Heart left ventricle (tissue), 16 donors: ENCODE measurements at places on chromosomes 3 and 15.
A peak's percentile ranks its signal among the peaks of the same experiment; 100 is the strongest.

DNA sequence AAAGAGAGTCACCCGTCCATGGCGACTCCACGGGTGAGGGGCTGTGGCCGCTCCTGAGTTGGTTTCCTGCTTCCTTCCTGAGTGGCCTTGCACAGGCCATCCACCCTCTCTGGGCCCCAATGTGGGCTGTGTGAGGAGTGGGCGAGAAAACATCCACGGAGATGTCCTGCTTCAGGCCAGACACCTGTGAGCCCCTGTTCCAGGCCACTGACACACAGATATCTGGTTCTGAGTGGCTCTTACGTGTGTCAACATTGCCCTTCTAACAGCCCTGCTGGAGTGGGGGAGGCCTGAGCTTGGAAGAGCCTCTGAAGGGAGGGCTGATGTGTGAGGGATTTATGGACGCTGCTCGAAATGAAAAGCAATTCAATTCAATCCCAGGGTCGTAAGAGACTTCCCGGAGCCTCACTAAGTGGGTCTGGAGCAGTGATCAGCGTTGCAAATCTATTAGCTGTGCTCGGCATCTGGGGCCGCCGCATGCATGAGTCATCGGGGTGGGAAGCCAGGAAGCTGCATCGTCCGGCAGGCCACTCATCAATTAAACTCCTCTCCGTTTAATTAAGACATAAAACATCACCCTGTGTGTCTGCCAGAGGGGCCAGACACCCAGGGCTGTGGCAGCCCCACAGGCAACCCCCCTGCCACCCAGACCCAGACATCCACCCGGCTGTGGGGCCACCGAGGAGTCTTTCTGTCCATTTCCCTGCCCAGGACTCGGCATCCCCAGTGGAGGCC lies 20.0 kb upstream of the PRR23E start:
- H3K27me3 ChIP-seq: no peaks in the 10 kb centered on the region
- no peak for DNase-seq
- no peak overlapping the region for H3K27ac ChIP-seq
- H3K36me3 ChIP-seq: no peaks in the 10 kb centered on the region
- no peak overlapping the region for H3K4me3 ChIP-seq

- H3K4me3 ChIP-seq: no peak overlapping the region
- H3K4me1 ChIP-seq: no peaks in the 10 kb centered on the region
- no peaks in the 10 kb centered on the region for H3K36me3 ChIP-seq
- H3K27ac ChIP-seq: no peak overlapping the region
Measured at GRCh38 chr15:62357431-62357830, 192.3 kb upstream of the C2CD4B start.

DNA sequence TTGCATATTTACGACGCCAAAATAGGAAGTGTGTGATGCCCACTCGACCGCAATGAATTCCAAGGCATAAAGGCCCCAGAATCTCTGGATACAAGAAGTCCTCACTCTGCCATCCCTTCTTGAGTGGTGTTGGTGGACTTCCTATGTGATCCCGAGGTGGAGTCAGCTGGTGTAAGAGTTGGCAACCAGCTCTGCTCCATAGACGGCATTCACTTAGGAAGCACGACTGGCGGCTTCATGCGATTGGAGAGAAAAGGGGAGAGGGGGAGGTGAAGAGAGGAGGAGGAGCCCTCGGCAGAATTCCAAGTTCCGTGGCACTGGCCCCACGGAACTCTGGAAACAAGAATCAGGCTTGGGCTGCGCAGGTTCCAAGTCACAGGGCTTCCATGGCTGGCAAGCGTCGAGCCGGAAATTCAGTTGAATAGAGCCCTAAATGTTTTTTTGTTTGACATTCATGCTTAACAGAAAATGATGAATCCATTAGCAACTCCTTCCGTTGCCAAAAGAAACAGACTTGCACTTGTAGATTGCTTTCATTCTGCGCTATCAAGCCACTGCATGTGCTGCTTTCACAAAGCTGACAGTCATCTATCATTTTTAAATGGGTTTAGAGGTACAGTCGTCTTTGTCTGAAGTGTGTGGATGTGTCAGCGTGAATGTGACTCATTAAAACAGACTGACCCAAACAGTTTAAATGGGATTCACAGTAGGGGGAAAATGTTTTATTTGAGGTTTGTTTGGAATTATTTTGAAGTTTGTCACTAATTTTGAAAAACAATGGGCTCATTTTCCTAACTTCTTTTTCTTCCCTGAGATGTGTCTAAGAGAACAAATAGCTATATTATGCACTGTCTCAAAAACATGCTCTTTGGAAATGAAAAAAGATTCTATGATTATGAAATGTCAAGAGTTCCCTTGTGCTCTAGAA lies 428.3 kb upstream of the ATP11B start:
- no peaks in the 10 kb centered on the region for H3K4me1 ChIP-seq
- H3K36me3 ChIP-seq: no peaks in the 10 kb centered on the region
- DNase-seq: no peak
- H3K4me3 ChIP-seq: no peak overlapping the region
- no peaks in the 10 kb centered on the region for H3K27me3 ChIP-seq

DNA sequence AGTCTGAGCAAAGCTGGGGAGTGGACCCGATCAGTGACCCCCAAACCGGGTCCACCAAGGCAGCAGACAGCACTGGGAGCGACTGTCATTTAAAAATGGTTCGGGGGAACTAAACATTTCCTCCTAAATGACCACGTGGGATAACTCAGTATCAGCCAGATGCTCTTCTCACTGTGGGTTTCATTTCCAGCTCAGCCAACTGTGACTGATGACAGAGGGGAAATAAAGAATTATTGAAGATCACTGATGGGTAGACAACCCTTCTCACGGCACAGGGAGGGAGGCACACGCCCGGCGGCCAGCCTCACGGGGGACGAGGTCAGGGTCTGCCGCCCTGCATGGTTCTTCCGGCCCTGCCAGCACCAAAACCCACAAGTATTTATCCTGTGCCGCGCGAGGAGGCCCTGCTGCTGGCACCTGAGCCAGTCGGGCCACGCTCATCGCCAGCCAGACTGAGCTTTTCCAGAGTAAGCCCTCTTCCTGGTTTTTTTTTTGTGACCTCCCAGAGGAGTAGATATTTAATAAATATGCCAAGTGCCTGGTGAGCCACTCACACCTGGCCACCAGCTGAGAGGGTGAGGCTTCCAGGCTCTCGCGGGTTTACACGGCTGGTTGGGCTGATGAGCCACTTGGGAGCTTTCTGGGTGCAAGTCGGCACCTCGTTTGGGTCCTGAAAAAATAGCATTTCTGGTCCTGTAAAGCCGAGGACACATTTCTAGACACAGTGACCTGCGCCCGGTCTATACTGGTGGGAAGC lies 6.2 kb downstream of the MELTF start:
- H3K27me3 ChIP-seq: peaks cover 8% of the 10 kb centered on the region
- H3K4me3 ChIP-seq: no peak overlapping the region
- peaks cover 9% of the 10 kb centered on the region for H3K4me1 ChIP-seq
- H3K27ac ChIP-seq: no peak overlapping the region
- no peak for DNase-seq

DNA sequence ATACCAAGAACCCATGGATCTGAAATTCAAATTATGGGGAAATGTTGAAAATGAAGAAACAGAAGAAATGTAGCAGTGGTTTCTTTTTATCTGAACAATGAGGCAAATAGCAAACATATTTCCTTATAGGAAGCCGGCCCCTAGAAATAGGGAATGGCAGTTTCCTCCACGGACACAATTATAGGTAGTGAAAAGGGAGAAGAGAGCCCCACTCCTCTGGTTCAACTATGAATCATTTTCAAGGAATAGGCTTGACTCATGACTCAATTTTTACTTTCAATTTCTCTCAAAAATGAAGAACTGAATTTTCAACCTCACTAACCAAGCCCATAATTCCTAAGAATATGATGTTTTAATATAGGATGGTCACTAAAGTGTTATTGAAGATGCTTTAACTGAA lies 243.1 kb downstream of the MECOM start:
- no peak overlapping the region for H3K4me3 ChIP-seq
- H3K4me1 ChIP-seq: no peaks in the 10 kb centered on the region
- H3K36me3 ChIP-seq: no peaks in the 10 kb centered on the region
- no peak for DNase-seq

DNA sequence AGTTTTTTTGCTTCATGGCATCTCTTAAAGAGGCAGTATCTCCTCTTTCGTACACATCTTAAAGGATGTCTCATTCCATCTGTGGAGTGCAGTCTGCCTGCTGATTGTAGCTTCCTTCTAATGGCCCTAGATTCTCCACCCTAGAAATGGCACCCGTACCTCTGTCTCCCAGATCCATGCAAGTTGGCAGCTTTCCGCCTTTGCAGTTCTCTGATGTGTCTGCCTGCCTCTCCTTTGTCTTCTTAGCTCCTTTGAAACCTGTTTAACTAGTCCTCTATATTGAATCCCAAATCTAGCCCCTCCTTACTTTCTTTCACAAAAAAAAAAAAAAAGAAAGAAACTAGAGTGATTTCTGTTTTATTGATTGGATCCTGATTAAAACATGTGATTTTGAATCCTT lies 1025.0 kb downstream of the ZPLD1 start:
- H3K27me3 ChIP-seq: no peaks in the 10 kb centered on the region
- no peak overlapping the region for H3K27ac ChIP-seq
- DNase-seq: no peak

DNA sequence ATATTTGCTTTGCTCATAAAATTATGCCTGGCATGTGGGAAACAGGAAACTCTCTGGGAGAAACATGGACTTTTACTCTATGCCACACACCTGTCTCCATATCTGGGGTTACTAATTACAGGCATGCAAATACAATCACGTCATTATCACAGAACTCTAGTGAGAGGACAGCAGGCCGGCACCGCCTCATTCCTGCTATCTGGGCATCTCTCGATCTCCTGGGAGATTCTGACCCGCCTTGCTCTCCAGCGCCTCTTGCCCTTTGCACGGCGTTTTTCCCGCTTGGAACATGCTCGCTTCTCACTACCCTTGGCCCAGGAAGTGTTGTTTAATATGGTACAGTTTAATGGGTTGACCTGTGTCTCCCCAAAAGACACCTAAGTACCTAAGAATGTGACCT lies 45.4 kb upstream of the PARL start:
- H3K27me3 ChIP-seq: no peaks in the 10 kb centered on the region
- H3K4me3 ChIP-seq: no peak overlapping the region
- no peaks in the 10 kb centered on the region for H3K4me1 ChIP-seq
- peaks cover 46% of the 10 kb centered on the region for H3K36me3 ChIP-seq

DNA sequence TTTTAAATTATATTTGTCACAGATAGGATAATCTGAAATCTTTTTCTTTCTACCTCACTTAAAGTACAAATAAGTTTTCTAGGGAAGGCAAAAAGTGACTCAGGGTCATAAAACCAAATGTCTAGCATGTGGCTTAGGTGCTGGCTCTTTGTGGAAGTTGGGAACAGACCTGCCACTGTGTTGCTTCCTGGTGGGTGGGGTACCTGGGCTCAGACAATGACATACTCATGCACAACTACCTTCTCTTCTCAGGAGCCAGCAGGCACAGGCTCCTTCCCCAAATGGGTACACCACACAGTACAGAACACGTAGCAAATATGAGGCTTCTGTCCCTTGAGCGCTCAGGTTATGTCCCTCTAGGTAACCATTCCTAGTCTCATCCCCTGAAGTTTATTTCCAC lies 40.1 kb upstream of the MUC13 start:
- peaks cover 100% of the 10 kb centered on the region for H3K36me3 ChIP-seq
- H3K27me3 ChIP-seq: no peaks in the 10 kb centered on the region
- H3K4me3 ChIP-seq: no peak overlapping the region
- H3K4me1 ChIP-seq: no peaks in the 10 kb centered on the region
- no peak for DNase-seq

- DNase-seq: no peak
- H3K27me3 ChIP-seq: no peaks in the 10 kb centered on the region
- no peaks in the 10 kb centered on the region for H3K36me3 ChIP-seq
- H3K4me3 ChIP-seq: no peak overlapping the region
- H3K4me1 ChIP-seq: peaks cover 61% of the 10 kb centered on the region
Measured at GRCh38 chr15:77416954-77417353, 3.0 kb downstream of the PEAK1 start.

DNA sequence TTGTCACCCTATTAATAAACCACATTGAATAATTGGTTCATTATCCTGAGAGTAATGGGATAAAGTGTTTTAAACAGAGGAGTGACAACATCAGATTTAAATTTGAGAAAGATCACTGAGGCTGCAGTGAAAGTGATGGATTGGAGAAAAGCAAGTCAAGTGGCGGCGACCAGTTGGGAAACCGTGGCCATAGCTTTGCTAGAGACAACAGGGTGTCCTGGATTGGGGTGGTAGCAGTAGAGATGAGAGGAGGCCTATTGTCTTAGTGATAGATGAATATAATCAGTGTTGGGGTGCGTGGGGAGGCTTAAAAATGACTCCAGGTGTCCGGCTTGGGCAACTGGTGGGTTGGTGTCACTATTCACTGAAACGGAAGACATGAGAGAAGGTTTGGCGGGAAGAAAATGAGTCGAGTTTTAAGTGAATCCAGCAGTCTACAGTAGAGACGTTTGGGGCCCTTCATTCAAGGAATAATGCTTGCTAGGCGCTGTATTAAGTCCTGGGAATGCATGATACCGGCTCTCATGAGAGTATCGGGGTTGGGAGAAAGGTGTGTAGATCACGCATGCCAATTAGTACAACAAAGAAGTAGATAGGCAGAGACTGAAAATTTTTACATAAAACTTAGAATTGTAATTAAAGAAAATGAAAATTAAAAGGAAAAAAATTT lies 819 bp downstream of the NEK4 start:
- peak overlapping the region; percentile 93 for H3K4me3 ChIP-seq
- DNase-seq: no peak
- no peaks in the 10 kb centered on the region for H3K27me3 ChIP-seq
- H3K36me3 ChIP-seq: peaks cover 7% of the 10 kb centered on the region

DNA sequence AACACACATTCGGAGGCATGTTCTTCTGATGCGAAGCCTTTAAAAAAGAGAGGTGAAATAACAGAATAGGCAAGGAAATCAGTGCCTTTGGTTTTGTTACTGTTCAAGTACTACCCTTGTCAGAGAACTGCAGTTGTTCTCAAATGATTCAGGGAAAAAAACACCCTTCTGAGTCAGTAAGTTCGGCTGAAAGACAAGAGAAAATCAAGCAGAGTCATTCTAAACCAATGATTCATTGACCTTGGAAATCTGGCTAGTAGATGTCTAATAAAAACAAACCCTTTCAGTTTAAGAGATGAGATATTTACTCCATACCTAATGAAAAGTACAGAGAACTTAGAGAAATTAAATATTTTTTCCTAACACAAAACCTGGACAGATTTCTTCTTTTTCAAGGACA lies 72.7 kb upstream of the ABI3BP start:
- H3K27ac ChIP-seq: no peak overlapping the region
- no peaks in the 10 kb centered on the region for H3K36me3 ChIP-seq
- H3K4me1 ChIP-seq: peaks cover 4% of the 10 kb centered on the region
- no peaks in the 10 kb centered on the region for H3K27me3 ChIP-seq
- no peak for DNase-seq
- no peak overlapping the region for H3K4me3 ChIP-seq

- H3K36me3 ChIP-seq: no peaks in the 10 kb centered on the region
- no peak overlapping the region for H3K27ac ChIP-seq
- H3K27me3 ChIP-seq: no peaks in the 10 kb centered on the region
- peaks cover 7% of the 10 kb centered on the region for H3K4me1 ChIP-seq
- H3K4me3 ChIP-seq: peak overlapping the region; percentile 50
Measured at GRCh38 chr3:15795651-15796308, 2.0 kb downstream of the ANKRD28 start.

- H3K27me3 ChIP-seq: no peaks in the 10 kb centered on the region
- H3K4me1 ChIP-seq: peaks cover 29% of the 10 kb centered on the region
- H3K4me3 ChIP-seq: no peak overlapping the region
- no peak overlapping the region for H3K27ac ChIP-seq
- no peaks in the 10 kb centered on the region for H3K36me3 ChIP-seq
Measured at GRCh38 chr3:186095561-186096081, 13.3 kb downstream of the ETV5 start.
